Esophagus mucosa (tissue), 1 donor: ENCODE measurements at places on chromosomes 5 and 9.

- ATAC-seq, result no peak
These were observed 86.9 kb downstream of the BASP1 start for GRCh38 chr5:17304282-17304681.

DNA sequence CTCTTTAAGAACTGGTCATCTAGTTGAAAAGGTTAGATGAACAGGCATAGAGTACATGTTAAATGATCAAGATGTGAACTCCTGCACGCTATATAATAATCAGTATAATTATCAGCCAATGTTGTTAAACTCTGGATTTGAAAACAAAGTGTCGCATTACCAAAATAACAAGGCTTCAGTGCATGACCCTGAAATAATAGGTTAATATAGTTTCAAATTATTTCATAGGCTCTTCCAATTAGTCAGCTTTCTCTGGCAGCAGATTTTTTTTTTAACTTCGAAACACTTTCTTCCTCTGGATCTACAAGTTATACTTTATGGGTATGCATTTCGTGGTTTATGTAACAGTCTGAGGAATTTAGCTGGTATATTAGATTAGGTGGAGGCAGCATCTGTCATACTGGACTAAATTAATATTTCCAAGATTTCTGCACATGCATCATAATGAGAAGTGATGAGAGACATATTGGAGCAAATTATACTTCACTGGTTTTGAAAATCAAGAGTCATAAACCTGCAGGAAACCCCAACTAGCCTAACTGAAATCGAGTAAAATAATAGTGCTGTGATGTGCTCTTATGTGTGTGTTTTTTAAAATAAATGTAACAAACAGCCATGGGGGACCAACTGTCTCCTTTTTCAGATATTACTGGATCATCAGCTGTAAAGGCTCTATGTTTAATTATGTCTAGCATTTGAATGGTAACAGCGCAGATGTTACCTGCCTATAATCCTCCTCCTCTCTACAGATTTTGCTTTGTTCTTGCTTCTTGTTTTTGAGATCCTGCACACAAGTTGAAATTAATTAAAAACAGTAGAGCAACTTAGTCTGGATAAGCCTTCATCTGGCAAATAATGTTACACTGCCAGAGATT lies 85.9 kb upstream of the CKMT2 start:
- no peak for ATAC-seq

- ATAC-seq, result no peak
These were observed 49.9 kb downstream of the C9orf152 start for GRCh38 chr9:110157823-110158664.

GRCh38 chr9:72661401-72662135 lies 140.2 kb downstream of the TMC1 start:
- ATAC-seq, result peak; percentile 51

- peak; percentile 73 for ATAC-seq
These were observed 10.6 kb upstream of the P4HA2 start for GRCh38 chr5:132238169-132238744.

- ATAC-seq, result no peak
These were observed 1.3 kb downstream of the SLC6A3 start for GRCh38 chr5:1443991-1444360.

DNA sequence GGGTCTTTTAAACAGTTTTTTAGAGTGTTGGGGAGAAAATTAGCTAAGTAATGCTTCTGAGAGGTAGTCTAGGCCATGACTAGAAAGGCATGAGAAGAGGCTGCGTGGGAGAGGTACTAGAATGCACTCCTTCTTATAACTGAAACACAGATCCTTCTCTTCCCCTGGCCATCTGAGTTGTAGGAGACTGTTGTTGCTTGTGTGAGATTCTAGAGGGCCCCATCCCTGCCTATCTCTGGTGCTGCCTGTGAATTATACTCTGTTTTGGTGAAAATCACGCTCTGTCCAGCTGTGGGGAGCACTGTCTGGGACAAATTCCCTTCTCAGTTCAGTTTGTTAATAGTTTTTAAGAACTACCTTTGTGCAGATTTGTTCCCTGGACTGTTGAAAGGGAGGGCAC lies 37.5 kb downstream of the MAP1B start:
- ATAC-seq, result no peak

- no peak for ATAC-seq
These were observed 25.0 kb upstream of the CAPSL start for GRCh38 chr5:35963381-35963843.

GRCh38 chr5:57191163-57191562 lies 17.3 kb downstream of the GPBP1 start:
- no peak for ATAC-seq

DNA sequence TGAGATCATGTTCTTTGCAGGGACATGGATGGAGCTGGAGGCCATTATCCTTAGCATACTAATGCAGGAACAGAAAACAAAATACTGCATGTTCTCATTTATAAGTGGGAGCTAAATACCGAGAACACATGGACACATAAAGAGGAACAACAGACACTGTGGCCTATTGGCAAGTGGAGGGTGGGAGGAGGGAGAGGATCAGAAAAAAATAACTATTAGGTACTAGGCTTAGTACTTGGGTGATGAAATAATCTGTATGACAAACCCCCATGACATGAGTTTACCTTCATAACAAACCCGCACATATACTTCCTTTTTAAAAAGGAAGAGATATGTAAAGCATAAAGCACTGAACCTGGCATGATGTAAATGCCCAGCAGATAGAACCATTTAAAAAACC lies 99.0 kb downstream of the MEGF10 start:
- ATAC-seq, result no peak

DNA sequence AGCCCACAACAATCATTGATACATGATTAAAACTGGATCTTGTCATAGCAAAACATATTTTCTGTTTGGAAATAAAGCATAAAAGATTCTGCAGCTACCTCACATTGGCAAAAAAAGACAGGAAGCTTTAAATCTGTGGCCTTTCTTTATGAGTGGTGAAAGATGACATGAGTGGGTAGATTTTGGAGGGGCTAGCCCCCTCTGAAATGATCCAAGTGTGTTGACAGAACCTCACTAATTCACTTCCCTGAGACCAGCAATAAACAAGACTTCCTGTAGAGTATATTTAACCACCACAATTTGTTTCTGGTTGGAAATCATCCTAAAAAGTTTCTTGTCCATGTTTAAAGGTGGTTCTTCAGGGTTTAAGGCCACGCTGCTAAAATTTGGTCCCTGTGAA lies 530.8 kb downstream of the SPATA31D1 start:
- no peak for ATAC-seq

- no peak for ATAC-seq
These were observed 668.2 kb downstream of the DTWD2 start for GRCh38 chr5:118320121-118320520.

DNA sequence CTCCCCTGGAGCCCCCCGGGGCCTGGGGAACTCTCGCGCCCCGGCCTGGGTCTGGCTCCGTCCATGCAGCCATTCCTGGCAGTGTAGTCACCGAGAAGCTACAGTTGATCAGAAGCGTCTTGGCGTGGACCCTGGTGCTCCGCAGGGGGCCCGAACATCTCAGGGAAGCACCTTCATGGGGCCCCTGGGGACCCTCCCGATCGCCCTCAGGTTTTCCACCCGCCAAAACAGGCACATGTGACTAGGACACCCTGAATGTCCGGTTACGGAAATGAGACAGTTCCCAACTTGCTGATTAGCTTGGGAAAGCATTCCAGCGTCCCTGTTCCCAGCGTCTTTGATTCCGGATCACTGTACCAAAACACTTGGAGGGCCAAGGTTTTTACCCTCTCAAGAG lies 472 bp downstream of the FBXO4 start:
- no peak for ATAC-seq

- ATAC-seq, result peak; percentile 95
These were observed 1468.0 kb downstream of the FOXD4L5 start for GRCh38 chr9:63816751-63817621.

GRCh38 chr5:106076655-106077054 lies 1594.1 kb downstream of the EFNA5 start:
- ATAC-seq, result no peak

DNA sequence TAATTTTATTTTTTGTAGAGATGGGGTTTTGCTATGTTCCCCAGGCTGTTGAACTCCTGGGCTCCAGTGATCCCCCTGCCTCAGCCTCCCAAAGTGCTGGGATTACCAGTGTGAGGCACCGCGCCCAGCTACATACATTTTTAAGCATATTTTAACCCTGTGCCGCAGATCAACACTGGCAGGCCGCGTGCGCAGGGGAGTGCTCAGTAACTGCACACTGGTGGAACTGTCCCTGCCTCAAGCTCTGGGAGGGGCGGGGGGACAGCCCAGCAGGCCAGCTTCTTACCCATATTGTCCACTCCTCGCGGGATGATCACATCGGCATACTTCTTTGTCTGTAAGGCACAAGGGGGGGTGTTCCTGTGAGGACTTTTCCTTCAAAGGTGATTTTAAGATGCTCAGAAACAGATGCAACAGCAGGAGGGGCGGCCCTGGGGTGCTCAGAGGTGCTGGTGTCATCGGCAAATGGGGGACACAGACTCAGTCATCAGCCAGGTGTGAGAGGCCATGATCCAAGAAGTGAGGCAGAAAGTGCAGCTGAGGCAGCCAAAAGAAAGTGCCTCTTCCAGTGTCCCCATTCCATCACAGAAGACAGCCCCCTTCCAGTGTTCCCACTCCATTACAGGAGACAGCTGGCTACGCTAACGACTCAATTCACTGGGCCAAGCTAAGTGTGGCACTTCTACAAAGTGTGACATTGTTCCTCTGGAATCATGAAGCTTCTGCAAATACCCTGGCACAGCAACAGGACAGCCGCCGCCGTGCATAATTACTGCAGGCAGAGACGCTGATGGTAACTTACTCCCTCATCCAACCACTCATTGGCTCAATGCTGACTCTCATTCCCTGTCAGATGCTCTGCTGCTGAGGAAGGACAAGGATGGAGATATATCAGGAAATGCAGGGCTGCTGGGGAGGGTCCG lies 5.2 kb downstream of the UCK1 start:
- ATAC-seq, result no peak

DNA sequence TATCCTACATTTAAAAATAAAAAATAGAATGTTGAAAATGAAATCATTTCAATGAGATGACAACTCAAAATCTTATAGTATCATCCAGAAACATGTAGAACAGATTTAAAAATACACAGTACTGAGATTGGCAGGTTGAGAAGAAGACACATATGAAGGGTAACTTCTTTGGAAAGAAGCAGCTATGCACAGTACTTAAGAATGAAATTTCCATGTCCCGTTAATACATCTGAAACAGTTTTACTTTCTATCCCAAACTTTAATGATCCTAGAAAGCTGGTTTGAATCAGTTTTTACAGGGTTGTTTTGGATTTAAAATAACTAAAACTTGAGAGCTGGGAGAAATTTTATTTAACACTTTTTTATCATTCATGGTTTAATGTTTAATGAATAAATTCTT lies 36.0 kb upstream of the ARRDC3 start:
- no peak for ATAC-seq

DNA sequence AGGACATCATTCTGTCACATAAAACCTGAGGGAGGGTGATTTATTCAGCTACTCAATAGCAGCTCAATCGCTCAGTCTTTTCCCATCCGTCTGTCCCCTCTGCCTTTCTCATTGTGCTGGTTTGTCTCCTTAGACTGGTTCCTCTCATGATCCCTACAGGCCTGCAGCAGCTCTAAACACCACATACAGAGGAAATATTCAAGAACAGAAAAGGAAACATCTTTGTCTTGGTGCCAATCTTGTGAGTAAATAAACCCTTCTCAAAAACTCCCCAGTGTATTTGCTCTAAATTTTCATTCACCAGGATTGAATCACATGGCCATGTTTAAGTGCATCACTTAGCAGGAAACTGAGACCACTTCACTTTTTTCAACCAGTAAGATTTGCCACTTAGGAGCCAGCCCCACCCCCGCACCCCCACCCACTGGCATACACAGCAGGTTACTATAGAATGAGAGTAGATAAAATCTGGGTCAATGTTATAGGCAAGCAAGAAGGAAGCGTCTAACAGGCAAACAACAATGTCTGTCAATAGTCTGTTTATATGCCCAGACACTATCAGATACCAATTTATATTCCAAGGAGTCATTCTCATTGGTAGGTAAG lies 895.5 kb upstream of the DMAC1 start:
- no peak for ATAC-seq

- no peak for ATAC-seq
These were observed 33.8 kb upstream of the DTWD2 start for GRCh38 chr5:119022017-119022745.

DNA sequence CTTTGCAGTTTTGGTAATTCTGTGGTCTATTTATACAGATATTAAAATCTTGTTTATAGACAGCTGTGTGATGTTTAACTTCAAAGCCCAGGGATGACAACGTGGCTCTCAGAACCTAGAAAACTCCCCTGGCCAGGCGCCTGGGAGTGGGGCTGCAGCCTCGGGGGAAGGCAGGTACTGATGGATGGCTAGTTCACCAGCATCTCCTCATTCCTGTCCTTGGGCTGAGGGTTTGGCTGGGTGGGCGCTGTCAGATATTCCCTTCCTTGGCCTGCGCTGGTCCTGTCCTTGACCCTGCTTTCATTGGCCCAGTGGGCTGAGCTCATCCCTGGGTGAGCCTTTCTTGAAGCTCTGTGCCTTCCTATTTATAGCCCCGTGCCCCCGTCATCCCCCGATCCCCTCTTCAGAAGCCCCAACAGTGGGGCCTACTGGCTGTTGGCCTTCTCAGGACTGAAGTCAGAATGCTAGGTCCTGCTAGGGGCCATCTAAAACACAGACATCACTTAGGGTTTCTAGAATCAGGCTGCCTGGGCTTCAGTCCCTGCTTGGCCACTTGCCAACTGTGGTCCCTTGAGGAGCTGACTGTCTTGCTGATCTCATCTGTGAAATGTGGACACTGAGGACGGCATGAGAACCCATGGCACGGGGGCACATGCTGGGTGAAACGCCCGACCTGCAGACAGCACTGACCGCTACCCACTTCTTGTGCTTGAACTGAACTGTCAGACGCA lies 20.9 kb downstream of the SH3GLB2 start:
- ATAC-seq, result no peak

DNA sequence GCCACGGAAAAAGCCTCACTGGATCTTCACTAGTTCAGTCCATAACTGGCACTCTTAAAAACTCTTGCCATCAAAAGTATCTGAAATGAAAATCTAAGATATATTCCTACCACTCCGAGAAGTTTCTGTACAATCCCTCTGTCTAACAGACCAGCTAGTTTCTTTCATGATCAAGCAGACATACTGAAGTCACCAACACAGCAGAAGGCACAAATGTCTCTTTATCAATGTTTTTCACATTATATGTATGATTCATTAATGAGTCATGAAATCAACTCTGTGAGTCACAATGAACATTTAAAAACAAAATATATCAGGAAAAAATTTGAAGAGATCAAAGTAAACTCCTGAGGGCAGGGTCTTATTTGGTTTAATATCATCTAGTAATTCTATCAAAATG lies 50.8 kb downstream of the F2R start:
- ATAC-seq, result no peak

DNA sequence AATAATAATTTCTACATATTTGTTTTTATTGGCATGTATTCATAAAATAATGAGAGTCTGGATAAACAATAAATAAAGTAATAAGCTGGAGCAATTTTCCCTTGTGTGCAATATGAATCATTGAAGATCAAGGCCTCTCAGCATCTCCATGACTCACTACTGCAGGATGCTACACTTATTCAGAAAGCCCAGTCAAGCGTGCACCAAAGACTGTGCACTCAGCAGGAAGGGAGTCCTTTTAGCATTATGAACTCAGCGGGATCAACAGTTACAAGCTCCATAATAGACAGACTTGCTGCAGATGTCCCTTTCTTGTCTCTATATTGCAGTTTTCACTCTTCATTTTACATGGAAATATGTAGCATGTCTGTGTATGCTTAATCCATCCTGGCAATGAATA lies 485.3 kb downstream of the CDH9 start:
- peak; percentile 55 for ATAC-seq

- ATAC-seq, result no peak
These were observed 115.1 kb upstream of the LPCAT1 start for GRCh38 chr5:1638658-1639400.
